Large intestine (tissue), 12 donors: ENCODE measurements at places on chromosomes 7 and 10. TPM values are rescaled to one million over a fixed set of nuclear protein-coding genes. Genes with fewer than 3 reads are reported as not detected.

The KCNMA1 gene
- 19.6 TPM for polyA plus RNA-seq

The GSTK1 gene
- polyA plus RNA-seq = 325 TPM

The NODAL gene
- polyA plus RNA-seq = 0.33 TPM

DNA sequence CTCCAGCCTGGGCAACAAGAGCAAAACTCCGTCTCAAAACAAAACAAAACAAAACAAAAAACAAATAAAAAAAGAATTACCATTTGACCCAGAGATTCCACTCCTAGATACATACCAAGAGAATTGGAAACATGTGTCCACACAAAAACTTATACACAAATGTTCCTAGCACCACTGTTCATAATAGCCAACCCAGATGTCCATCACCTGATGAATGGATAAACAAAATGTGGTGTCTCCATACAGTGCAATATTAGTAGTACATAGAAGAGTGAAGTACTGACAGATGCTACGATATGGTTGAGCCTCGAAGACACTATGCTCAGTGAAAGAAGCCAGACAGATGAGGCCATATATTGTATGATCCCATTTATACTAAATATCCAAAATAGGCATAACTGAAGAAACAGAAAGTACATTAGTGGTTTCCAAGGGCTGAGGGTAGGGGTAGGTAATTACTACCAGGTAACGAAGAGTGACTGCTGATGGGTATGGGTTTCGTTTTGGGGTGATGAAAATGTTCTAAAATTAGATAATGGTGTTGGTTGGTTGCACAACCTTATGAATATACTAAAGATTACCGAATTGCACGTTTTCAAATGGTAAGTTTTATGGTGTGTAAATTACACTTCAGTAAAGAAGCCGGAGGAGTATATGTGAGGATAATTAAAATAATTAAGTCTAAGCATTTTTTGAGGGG is 20.0 kb downstream of the MYO1G start:
- no peak for DNase-seq

GRCh38 chr10:17426263-17426750 is 28.1 kb downstream of the ST8SIA6 start:
- no peak for DNase-seq

- DNase-seq = no peak
Measured at GRCh38 chr7:87028636-87029035, 30.8 kb downstream of the ELAPOR2 start.

- no peak for DNase-seq
Measured at GRCh38 chr7:35241884-35242283, 12.0 kb downstream of the TBX20 start.
